ENCODE measurements at places on chromosomes 1 and 21.

- no peak for DNase-seq
These were observed 68.4 kb upstream of the ATP5PO start for GRCh38 chr21:33984021-33984481.

DNA sequence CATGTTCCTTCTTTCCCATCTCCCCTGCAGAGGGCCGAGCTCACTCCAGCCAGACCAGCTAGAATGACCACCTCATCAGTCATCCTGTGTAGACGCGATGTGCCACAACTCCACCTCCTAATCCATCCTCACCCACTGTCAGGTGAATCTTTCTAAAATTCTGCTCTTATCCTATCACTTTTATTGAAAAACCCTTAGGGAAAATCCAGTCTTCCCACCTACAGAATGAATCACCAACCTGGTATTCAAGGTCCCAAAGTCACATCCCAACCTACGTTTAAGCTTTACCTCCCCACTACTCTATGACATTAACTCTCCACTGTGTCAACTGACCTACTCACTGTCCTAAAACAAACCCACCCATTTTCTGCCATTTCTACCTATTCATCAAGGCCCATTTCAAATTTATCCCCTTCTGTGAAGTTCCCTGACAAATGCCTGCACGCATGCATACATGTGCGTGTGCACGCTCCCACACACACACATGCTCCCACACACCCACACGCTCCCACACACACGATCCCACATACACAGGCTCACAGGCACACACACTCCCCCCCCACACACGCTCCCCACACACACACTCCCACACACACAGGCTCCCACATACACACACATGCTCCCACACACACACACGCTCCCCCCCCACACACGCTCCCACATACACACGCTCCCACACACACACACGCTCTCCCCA, 27.7 kb downstream of the HSF2BP start:
- DNase-seq = no peak

GRCh38 chr1:53294567-53294966, 33.3 kb downstream of the LRP8 start:
- DNase-seq = no peak

GRCh38 chr1:165290148-165290547, 66.4 kb downstream of the LMX1A start:
- DNase-seq = no peak

DNA sequence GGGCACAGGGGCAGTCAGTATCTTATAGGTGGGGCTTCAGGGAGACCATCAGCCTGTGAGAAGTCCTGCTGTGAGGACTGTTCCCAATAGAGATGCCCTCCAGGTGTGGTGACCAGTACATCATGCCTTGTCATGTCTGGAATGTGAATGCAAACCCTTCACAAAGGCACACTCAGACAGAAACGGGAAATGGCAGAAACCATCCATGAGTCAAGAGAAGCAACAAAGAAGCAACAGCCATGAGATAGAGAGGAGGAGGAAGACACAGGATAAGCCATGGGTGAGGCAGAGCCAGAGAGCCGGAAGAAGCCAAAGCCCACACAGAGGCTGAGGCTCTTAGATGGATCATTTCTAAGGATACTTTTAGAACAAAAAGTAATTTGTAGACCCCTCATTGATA, 20.1 kb upstream of the ZP4 start:
- DNase-seq = no peak

DNA sequence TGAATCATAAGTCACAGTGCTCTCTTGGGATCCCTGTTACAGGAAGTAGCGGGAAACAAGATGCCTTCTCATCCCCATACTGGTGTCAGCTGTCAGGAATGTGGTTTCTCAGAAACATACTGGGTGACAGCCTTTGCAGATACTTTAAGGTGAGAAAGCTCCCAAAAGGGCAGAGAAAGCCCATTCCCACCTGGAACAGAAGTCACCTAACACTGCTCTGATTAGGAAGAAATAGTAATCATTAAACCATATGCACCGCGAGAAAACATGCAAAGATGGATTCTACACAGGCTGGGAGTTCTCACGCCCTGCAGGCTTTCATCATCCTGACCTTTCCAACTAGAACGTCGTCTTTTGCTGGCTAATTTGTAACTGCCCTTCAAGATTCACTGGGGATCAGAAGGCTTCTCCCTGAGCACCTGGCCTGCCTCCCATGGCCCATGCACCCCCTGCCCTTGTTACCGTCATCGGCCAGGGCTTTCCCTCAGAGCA, 46.2 kb upstream of the SLC44A3 start:
- DNase-seq = no peak

DNA sequence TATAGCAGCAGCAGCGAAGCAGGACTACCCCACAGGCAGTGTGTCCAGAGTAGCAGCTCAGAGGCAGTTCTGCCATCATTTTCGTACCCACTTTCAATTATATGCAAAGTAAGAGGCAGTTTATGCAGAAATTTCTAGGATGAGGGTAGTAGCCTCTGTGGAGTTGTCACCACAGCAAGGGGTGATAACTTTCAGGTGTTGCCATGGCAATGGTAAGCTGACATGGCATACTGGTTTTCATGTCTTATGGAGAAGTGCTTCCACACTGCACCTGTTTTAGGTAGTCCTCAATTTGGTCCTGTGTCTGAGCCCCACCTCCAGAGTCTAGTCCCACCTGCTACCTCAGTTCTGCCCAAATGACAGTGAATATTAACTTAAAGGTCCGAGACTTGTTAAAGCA, 133.3 kb upstream of the SYT6 start:
- no peak for DNase-seq

DNA sequence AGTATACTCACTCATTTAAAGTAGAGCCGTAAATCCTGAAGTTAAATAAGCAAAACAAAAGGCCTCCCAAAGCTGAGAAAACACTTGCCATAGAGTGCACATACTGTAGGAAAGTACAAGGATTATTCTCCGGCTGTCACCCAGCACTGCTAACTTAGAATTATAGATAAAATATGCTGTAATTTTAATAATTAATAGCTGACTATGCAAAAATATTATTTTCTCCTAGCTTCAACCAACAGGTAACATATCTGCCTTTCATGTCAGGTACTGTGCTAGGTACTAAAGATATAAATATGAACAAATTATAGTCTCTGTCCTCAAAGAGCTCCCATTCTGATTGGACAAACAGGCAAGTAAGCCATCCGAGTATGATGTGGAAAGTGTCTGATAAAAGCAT, 233.2 kb downstream of the FGGY start:
- DNase-seq = no peak

GRCh38 chr1:5465281-5465711, 526.9 kb downstream of the NPHP4 start:
- DNase-seq = peak; percentile 96

DNA sequence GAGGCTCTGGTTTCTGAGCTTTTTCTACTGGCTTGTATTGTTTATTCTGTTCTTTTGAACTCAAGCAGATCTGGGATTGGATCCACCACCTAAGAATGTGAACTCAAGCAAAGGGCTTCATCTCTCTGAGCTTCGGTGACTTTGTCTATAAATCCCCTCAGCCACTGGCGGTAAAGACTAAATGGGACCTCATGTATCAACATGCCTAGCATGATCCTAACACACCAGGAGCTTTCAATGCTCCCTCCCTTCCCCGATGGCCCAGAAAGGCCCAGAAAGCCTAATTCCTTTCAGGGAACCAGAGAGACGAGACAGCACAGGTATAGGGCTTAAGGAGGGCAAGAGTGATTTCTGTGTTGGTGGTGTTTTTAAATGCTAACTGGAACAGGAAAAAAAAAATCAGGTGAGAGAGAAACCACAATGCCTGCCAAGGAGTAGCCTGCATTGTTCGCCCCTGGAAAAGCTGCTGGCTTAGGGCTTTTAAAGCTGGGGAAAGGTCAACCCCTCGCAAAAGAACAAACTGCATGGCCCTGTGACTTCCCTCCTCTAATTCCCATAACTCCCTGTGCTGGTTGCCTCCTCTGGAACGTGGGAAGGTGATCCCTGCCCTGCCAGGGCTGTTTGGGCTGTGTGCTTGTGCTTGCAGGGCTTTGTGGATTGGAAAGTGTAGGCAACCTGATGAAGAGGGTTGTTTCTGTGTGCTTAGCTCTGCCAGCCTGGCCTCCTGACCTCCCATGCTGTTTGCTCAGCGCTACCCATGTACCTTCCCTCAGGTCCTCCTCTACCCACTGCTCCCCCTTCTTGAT, 147.0 kb downstream of the PLPP3 start:
- DNase-seq = no peak

DNA sequence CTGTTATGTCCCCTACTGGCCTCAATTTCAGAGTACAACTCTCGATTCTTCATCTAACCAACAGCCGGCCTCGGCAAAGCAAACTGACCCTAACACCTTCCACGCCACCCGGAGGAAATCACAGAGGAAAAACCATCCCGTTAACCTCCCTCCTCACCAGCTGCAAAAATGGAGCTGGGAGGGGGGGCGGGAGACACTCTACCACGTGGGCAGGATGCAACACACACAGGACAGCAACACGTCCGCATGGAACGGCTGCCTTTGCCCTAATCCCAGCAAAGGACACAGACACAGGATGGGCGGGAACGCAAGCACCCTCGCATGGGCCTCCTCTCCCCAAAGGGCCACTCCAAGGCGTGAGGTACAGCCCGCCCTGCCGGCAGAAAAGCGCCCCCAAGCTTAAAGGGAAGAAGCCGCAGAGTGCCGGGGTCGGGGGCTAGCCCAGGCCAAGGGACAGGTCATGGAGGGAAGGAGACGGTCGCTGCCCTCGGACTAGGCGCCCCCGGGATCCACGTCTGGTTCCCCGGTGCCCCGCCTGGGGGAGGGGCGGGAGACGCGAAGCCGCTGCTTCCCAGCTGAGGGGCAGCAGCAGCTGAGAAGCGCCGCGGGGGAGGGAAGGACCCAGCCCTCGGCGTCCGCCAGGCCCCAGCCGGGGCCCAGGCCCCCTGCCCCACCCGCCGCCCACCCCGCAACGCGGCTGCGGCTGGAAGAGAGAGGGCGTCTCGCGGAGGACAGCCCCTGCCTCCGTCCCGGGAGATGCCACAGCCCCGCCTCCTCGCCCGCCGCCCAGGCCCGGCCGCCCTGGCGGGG, 590 bp downstream of the FOXJ3 start:
- DNase-seq = peak; percentile 72

- no peak for DNase-seq
These were observed 2.2 kb downstream of the CLEC20A start for GRCh38 chr1:178494569-178494971.

GRCh38 chr21:44437696-44438431, 17.4 kb upstream of the LRRC3 start:
- DNase-seq = no peak

GRCh38 chr1:67171978-67172377, 5.7 kb downstream of the IL23R start:
- no peak for DNase-seq

- no peak for DNase-seq
These were observed 2.8 kb downstream of the SCNN1D start for GRCh38 chr1:1282998-1283397.

GRCh38 chr1:241857131-241857530, 9.1 kb downstream of the EXO1 start:
- no peak for DNase-seq

DNA sequence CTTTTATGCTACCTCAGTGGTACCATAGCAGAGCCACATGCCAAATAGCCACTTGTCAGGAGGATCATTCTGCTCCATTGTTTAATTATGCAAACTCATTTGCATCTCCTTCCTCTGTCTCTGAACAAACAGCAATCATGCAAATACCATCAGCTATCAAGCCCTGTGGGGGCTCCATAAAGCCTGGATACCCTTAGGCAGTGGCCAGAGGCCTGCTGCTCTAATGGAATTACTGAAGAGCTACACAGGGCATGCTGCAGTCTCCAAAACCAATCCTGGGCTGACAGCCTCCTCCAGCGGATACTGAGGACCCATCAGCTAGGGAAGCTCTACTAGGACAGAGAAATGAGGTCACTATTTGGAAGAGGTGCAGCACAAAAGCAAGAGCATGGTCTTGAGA, 376.3 kb downstream of the KCNH1 start:
- no peak for DNase-seq

- no peak for DNase-seq
These were observed 58.8 kb downstream of the TOR1AIP2 start for GRCh38 chr1:179818743-179819173.

DNA sequence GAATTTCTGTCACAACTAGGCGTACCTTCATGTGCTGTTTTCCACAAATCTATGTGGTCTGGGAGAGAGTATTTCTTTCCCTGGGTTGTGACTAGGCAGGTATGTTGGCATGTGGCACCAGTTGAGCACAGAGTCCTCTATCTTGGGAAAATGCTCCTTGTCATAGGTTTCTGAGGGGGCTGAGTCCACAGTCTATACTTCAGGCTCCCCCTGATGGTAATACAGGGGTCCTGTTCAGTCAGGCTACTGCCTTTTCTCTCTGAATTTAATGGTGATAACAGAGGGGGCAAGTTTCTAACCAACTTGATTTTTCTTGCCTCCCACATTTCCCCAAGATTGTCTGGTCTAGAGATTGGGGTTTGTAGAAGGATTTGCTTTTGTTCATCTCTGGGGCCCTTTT, 35.8 kb downstream of the VANGL1 start:
- DNase-seq = no peak
